Mammary microvascular endothelial cell (primary cell): ENCODE measurements at places on chromosomes 2 and 18. TPM values are rescaled to one million over a fixed set of nuclear protein-coding genes. Genes with fewer than 3 reads are reported as not detected.

DNAH7 gene
- 0.49 TPM in 1 of 2 replicates, not detected in the other for total RNA-seq

EMILIN1 gene
- 7.2 and 11.9 TPM in 2 replicates for total RNA-seq

TMEM163 gene
- 0.44 and 0.53 TPM in 2 replicates for total RNA-seq

DYNC2LI1 gene
- 7.4 and 13.9 TPM in 2 replicates for total RNA-seq

PARD6G gene
- 1.1 and 1.9 TPM in 2 replicates for total RNA-seq

CD8B2 gene
- not detected in 2 replicates for total RNA-seq
